ENCODE measurements at places on chromosomes 11 and 22. TPM values are rescaled to one million over a fixed set of nuclear protein-coding genes. Genes with fewer than 3 reads are reported as not detected.
A peak's percentile ranks its signal among the peaks of the same experiment; 100 is the strongest.

Gene FAM227A
- total RNA-seq, result 0.63 TPM

Gene SLC22A6
- total RNA-seq, result not detected

Gene LARGE1
- 0.57 TPM for total RNA-seq

Gene CCDC73
- not detected for total RNA-seq

Gene ANO9
- 38.8 TPM for total RNA-seq

Gene OR10D3
- total RNA-seq, result not detected

Gene CCS
- total RNA-seq, result 16.3 TPM

Gene P2RX6
- total RNA-seq, result 0.25 TPM

DNA sequence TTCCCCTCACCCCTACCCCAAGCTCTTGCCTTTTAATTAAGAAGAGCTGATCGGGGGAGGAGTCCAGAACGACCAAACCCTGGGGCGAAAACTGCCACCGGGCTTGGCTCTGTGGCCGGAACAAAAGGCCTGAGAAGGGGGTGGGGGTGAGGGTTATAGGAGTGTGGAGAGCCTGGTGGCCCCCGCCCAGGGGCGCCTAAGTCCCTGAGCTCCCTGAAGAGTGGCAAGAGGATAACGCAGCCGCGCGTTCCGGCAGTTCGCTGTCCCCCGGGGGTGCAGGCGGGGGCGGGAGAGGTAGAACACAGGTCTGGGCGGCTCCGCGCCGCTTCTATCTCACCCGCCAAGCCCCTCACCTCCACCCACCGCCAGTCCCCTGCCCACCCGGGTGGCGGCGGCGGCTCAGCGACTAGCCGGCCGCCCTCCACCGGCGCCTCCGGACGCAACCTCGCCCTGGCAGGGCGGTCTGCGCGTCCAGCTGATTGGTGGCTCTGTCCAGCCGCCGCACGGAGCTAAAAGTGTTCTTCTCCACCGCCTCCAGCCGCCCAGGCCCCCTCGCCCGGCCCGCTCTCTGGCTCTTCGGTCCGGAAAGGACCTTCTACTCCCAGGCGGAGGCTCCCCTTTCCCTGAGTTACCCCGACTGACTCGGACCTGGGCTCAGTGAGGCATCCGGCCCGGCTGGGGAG, 18.7 kb upstream of the BDNF start:
- H3K4me1 ChIP-seq, result peaks cover 4% of the 10 kb centered on the region
- no peaks in the 10 kb centered on the region for H3K36me3 ChIP-seq
- H3K4me3 ChIP-seq, result no peak overlapping the region
- peak; percentile 8 for DNase-seq
- H3K27me3 ChIP-seq, result peaks cover 58% of the 10 kb centered on the region
- no peak overlapping the region for H3K27ac ChIP-seq

GRCh38 chr11:60121264-60121663, 32.8 kb downstream of the MS4A2 start:
- no peak overlapping the region for H3K27ac ChIP-seq
- H3K27me3 ChIP-seq, result peaks cover 5% of the 10 kb centered on the region
- H3K4me1 ChIP-seq, result peaks cover 1% of the 10 kb centered on the region
- H3K36me3 ChIP-seq, result no peaks in the 10 kb centered on the region
- H3K4me3 ChIP-seq, result no peak overlapping the region

DNA sequence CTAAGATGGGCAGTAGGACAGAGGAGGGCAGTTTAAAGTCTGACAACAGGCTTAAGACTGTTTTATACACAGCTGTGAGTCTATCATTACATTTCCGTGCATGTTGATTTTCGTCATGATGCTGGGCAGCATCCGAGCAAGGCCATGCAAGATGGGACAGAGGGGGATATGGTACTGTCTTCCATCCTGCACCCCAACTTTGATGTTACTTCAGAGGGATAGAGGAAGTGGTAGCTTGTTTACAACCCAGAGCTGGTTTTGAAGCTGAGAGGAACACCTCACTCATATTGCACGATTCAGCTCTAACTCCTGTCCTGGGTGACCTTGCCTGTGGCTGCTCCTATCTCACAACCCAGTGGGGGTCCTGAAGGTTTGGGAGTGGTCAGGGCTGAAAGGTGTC, 3.0 kb upstream of the SORL1 start:
- DNase-seq, result no peak
- H3K4me3 ChIP-seq, result peak overlapping the region; percentile 43
- H3K27me3 ChIP-seq, result no peaks in the 10 kb centered on the region
- H3K27ac ChIP-seq, result peak overlapping the region; percentile 86
- H3K4me1 ChIP-seq, result peaks cover 84% of the 10 kb centered on the region

DNA sequence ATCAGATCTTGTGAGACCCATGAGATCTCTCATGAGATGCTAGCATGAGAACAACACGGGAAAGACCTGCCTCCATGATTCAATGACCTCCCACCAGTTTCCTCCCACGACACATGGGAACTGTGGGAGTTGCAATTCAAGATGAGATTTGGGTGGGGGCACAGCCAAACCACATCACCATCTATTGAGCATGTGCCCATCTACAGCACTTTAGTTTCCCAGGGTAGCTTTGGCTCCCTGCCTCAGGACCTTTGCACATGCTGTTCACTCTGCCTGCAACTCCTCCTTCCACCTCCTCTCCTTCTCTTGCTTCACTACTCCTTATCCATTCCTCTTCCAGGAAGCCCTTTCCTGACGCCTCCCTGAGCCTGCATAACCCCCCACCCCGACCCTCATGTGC, 17.2 kb downstream of the GRIK4 start:
- H3K27me3 ChIP-seq, result peaks cover 14% of the 10 kb centered on the region
- no peak overlapping the region for H3K27ac ChIP-seq
- no peak overlapping the region for H3K4me3 ChIP-seq

GRCh38 chr22:24423519-24424000, 3.8 kb upstream of the ADORA2A start:
- no peak overlapping the region for H3K27ac ChIP-seq
- H3K36me3 ChIP-seq, result peaks cover 7% of the 10 kb centered on the region
- peak; percentile 81 for DNase-seq
- H3K27me3 ChIP-seq, result peaks cover 3% of the 10 kb centered on the region
- peak overlapping the region; percentile 94 for H3K4me3 ChIP-seq

DNA sequence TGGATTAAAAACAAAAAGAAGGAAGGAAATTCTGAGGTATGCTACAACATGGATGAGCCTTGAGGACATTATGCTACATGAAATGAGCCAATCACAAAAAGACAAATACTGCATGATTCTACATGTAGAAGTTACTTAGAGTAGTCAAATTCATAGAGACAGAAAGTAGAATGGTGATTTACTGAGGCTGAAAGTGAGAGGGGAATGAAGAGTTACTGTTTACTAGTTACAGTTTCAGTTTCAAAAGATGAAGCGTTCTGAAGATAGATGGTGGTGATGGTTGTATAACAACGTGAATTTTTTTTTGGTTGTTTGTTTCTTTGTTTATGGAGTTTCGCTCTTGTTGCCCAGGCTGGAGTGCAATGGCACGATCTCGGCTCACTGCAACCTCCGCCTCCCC, 9.5 kb downstream of the OR5P2 start:
- H3K4me3 ChIP-seq, result no peak overlapping the region
- no peaks in the 10 kb centered on the region for H3K36me3 ChIP-seq
- DNase-seq, result no peak
- H3K27ac ChIP-seq, result no peak overlapping the region

- no peak overlapping the region for H3K4me3 ChIP-seq
- H3K27ac ChIP-seq, result no peak overlapping the region
- peaks cover 27% of the 10 kb centered on the region for H3K4me1 ChIP-seq
- no peaks in the 10 kb centered on the region for H3K27me3 ChIP-seq
- no peak for DNase-seq
These were observed 61.9 kb upstream of the RDX start for GRCh38 chr11:110358336-110358735.

DNA sequence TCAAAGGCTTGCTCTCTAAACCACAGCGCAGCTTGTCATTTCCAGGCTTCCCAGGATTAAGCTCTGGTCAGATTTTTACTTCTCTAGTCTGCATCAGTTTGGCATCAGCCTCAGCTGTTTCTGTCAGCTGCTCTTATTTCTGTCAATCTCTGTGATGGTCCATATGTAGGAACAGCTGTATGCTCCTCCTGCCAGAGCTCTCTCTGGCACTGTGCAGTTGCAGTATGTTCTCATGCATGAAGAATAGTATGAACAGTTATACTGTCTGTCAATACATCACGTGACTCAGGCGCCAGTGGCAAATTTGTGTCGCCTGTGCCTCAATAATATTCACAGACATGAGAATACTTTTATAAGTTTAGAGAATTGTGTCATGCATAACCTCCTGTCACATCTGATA, 6.7 kb downstream of the OR6M1 start:
- peaks cover 3% of the 10 kb centered on the region for H3K27me3 ChIP-seq
- H3K4me1 ChIP-seq, result no peaks in the 10 kb centered on the region
- DNase-seq, result no peak
- no peak overlapping the region for H3K4me3 ChIP-seq
- no peak overlapping the region for H3K27ac ChIP-seq

DNA sequence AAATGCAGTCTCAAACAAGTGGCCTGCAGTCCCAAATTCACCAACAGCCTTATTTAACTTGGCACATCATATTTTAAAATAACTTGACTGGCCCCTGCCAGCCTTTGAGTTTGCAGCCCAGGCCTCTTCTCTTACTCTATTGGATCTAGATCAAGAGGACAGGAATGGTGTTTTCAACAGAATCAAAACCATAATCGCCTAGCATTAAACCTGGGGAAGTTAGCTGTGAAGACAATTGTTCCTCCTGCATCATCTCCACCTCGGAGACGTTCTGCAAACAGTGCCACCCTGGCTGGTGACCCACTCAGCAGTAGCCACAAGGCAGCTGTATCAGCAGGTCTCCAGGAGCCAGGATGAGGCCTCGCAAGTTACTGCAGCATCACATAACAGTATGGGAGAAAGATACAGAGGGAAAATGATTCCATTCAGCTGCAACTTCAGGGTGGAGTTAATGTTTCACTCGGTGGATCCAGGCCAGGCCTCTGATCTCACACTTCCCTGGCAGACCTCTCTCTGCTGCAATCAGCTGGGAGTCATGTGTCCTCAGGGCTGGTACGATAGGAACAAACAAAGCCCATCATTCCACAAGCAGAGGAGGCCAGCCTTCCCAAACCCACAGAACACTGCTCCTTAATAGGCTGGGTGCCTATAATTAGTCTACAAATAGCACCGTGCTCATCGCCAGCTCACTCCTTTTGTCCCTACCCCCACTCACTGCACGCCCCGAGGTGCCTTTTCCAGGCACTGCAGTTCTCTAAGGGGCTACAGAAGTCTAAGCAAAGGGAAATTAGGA, 18.6 kb upstream of the SCN2B start:
- H3K36me3 ChIP-seq, result peaks cover 80% of the 10 kb centered on the region
- peaks cover 14% of the 10 kb centered on the region for H3K4me1 ChIP-seq
- H3K27ac ChIP-seq, result no peak overlapping the region
- H3K4me3 ChIP-seq, result no peak overlapping the region
- no peaks in the 10 kb centered on the region for H3K27me3 ChIP-seq

- no peak overlapping the region for H3K4me3 ChIP-seq
- no peaks in the 10 kb centered on the region for H3K27me3 ChIP-seq
- H3K36me3 ChIP-seq, result no peaks in the 10 kb centered on the region
- no peak overlapping the region for H3K27ac ChIP-seq
These were observed 73.7 kb downstream of the ARHGAP42 start for GRCh38 chr11:100760744-100761143.

- H3K27ac ChIP-seq, result no peak overlapping the region
- peaks cover 55% of the 10 kb centered on the region for H3K36me3 ChIP-seq
- no peak for DNase-seq
- H3K4me3 ChIP-seq, result no peak overlapping the region
- no peaks in the 10 kb centered on the region for H3K27me3 ChIP-seq
These were observed 132.8 kb downstream of the CRYBB2 start for GRCh38 chr22:25352294-25352680.

DNA sequence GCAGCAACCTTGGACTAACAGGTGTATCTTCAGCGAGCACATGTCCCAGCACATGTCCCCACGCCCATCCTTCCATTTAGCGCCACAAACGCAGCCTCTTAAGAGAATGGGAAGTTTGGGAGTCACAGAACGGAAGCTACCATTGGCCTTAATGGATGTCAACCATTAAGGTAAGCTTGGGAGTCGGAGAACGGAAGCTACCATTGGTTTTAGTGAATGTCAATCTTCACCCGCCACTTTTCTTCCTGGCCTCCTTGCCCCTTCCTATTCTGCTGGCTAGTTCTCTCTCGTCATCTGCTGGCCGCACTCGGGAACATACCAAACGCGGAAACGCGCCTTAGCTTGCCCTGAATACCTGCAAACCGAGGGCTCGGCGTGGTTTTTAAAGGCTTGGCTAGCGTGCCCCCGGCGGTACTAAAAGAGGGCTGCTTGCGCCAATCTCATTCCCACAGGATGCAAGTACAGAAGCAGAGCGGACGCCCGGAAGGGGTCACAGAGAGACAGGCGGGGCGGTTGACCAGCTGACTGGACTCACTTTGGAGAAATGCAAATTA, 24.3 kb downstream of the GLYATL1 start:
- H3K4me3 ChIP-seq, result no peak overlapping the region
- H3K27ac ChIP-seq, result no peak overlapping the region
- no peaks in the 10 kb centered on the region for H3K4me1 ChIP-seq
- H3K27me3 ChIP-seq, result peaks cover 12% of the 10 kb centered on the region

DNA sequence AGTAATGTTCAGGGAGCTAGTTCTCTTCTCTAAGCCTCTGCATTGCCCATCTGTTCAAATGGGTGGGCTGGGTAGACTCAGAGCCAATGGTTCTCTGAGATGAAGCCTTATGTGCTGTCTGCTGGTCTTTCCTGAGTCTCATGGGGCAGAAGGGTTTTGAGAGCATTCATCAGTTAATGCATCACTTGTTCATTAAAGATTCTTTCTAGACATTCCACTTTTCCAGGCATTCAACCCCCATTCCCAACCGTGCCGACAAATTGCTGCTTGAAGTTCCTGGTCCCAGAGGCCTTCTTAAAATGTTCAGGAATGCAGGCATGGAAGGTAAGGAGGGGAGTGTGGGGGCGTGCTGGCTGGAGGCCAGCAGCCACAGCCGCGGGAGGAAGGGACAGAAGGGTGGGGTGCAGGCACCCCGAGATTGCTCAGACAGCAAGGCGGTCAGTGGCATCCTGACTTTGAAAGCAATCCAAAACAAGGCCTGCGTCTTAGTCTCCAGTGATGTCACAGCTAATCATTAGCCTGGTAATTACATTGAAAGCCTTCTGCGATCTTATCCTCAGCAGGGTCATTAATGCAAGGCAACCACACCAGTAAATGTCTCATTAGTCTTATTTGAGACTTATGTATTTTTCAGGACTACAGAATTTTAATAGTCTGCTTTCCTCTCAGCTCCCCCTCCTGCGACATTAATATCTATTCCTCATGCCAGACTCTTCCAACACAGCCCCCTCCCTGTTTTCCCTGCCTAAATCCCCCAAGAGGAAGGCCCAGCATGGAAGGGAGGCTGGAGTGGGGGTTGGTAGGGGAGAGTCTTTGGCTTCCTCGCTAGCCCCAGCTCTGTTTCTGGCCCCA, 328.8 kb downstream of the MIAT start:
- H3K4me3 ChIP-seq, result no peak overlapping the region
- no peaks in the 10 kb centered on the region for H3K36me3 ChIP-seq
- H3K27me3 ChIP-seq, result peaks cover 4% of the 10 kb centered on the region
- H3K27ac ChIP-seq, result no peak overlapping the region

- H3K36me3 ChIP-seq, result no peaks in the 10 kb centered on the region
- no peak overlapping the region for H3K27ac ChIP-seq
- DNase-seq, result no peak
- H3K27me3 ChIP-seq, result no peaks in the 10 kb centered on the region
- H3K4me1 ChIP-seq, result peaks cover 70% of the 10 kb centered on the region
- H3K4me3 ChIP-seq, result no peak overlapping the region
These were observed 4.3 kb downstream of the POLD4 start for GRCh38 chr11:67349036-67349435.

All from activated CD4-positive, alpha-beta T cell treated with anti-CD3 and anti-CD28 coated beads for 36 hours (primary cell).